ENCODE measurements at places on chromosomes 5 and 9.

- no peak for DNase-seq
These were observed 68.5 kb downstream of the OTULIN start for GRCh38 chr5:14732991-14733390.

- no peak for DNase-seq
These were observed 48.9 kb upstream of the SPIN1 start for GRCh38 chr9:88339317-88339716.

- DNase-seq, result no peak
These were observed 536.6 kb downstream of the RAB3C start for GRCh38 chr5:59119480-59119879.

DNA sequence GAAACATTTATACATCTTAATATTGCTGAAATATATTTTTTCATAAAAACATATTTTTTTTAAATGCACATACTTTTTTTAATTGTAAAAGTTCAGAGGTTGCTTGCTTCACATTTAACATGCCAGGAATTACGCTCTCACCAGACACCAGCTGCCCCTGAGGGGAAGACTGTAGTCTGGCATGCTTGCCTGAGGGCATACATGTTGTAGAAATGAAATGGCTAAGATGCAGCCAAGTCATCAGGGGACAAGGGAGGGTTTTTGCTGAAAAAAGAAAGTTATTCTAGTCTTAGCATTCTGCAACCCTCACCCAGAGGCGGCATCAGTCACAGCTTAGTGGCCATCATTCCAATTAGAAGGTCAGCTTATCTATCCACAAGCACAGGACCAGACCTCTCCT, 426.7 kb upstream of the FTMT start:
- no peak for DNase-seq

DNA sequence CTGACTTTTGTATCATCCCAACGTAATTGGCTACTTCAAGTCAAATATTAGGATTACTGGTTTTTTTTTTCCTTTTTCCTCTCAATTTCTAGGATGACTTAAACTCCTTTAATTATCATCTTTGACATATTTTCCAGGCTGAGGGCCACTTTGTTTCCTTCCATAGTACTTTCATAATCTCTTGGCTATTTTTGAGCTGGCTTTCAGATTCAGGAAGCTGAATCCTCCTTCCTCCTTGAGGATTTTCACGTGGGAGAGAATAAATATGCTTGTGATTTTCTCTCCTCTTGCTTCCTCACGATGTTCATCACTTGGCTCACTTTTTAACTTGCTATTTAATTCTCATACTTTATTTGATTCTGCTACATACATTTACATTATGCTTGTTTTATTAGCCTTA, 88.1 kb downstream of the ITGA1 start:
- DNase-seq, result no peak

DNA sequence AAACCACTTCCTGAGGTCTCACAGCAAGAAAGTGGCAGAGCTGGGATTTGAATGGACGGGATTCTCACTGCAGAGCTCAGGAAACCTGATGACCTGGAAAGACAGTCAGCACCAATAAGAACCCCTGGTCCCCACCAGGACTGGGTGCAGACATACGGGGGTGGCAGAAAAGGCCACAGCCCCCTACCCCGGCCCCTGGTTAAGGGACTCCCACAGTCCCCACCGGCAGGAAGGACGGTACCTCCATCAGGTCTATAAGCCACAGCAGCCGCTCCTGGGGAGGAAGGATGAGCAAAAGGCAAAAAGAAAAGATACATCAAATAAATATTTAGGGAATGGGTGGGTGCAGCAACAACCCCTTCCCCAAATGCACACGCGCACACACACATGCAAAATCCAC, 32.0 kb upstream of the AKNA start:
- no peak for DNase-seq

- DNase-seq, result no peak
These were observed 46.0 kb downstream of the CAMK2A start for GRCh38 chr5:150243590-150243989.

- DNase-seq, result no peak
These were observed 305.2 kb downstream of the KIAA0825 start for GRCh38 chr5:94313188-94313587.

All from cortex of kidney (tissue), 1 donor.